ENCODE measurements at places on chromosomes 4 and X.

- no peaks in the 10 kb centered on the region for H3K27me3 ChIP-seq
- no peak overlapping the region for H3K27ac ChIP-seq
- no peak overlapping the region for H3K4me3 ChIP-seq
Observed at GRCh38 chrX:139844163-139844562, 88.7 kb downstream of the ATP11C start.

GRCh38 chr4:100129774-100130173 lies 60.5 kb downstream of the DDIT4L start:
- H3K36me3 ChIP-seq, result no peaks in the 10 kb centered on the region
- H3K27me3 ChIP-seq, result no peaks in the 10 kb centered on the region
- H3K4me3 ChIP-seq, result no peak overlapping the region
- no peak for DNase-seq

DNA sequence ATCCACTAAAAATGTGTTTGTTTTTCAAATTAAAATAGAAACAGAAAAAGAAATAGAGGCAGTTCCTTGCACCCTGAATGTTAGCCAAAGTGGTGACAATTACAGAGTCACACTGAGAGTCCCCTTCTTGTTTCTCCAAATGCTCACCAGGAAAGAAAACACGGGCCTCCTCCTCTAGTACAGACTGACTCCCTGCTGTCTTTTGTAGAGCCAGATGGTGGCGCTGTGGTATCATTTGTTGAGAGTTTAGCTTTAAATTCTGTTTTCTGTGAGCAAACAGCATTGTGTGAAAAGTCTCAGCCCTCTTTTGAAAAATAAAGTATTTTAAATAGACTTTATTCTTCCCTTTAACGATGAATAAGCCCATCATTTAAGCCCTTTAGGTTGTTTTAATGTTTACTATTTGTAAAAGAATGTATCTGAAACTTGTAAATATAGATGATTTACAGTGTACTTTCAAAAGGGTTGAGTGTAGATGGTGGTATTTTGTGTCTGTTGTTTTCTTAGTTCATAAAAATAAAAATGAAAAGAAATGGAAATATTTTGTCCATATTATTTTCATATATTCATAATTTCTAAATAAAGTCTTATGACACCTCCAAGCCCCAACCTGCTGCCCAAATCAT lies 36.9 kb upstream of the ATOH1 start:
- DNase-seq, result no peak
- H3K4me1 ChIP-seq, result no peaks in the 10 kb centered on the region
- no peak overlapping the region for H3K4me3 ChIP-seq
- no peaks in the 10 kb centered on the region for H3K36me3 ChIP-seq

DNA sequence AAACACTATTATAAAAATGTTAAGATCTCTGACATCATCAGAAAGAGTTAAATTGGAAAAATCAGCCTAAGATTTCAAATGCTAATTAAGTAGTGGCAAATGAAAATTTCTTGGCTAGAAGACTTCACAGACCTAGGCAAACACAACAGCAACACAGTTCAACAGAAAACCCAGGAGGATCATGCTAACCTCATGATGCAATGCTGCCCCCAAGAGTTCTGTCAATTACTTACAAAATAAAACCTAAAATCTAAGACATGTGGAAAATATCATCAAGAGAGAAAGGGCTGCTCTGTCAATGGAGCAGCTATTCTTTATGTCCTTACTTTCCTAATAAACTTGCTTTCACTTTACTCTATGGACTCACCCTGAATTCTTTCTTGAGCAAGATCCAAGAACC lies 21.0 kb downstream of the S100G start:
- no peak overlapping the region for H3K27ac ChIP-seq
- H3K4me1 ChIP-seq, result no peaks in the 10 kb centered on the region
- H3K27me3 ChIP-seq, result no peaks in the 10 kb centered on the region
- peaks cover 12% of the 10 kb centered on the region for H3K36me3 ChIP-seq
- H3K4me3 ChIP-seq, result no peak overlapping the region
- DNase-seq, result no peak

GRCh38 chr4:78197947-78198346 lies 140.8 kb downstream of the FRAS1 start:
- no peak overlapping the region for H3K4me3 ChIP-seq
- H3K27ac ChIP-seq, result no peak overlapping the region
- DNase-seq, result no peak

- H3K36me3 ChIP-seq, result no peaks in the 10 kb centered on the region
- no peak overlapping the region for H3K4me3 ChIP-seq
- DNase-seq, result no peak
- H3K27ac ChIP-seq, result no peak overlapping the region
Observed at GRCh38 chr4:8312976-8313375, 43.4 kb downstream of the HTRA3 start.

DNA sequence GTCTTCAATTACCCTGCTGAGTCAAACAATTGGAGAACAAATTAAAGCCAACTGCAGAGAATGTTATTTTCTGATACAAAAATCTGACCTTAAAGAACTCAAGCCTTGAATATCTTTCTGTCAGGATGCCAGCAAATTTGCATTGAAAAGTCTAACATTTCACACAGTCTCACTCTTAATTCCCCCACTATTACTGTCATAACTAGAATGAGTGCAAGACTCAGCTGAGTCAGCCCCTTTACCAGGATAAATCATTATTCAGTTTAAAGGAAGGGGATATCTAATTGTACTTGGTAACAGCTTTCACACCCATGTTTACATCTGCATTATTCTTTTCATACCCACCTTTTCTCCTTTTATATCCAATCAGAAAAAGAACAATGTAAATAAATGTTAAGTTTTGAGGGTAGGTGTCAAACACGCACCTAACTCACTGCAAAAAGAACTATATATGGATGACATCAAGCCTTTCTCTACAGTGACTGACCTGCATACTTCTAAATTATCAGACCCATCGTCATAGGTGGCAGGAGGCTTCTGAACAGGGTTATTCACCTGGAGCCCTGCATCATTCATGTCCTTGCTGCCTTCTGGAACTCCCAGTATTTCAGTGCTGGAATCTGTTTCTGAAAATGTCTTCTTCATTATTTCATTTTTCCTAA lies 117.4 kb downstream of the TMA16 start:
- H3K36me3 ChIP-seq, result no peaks in the 10 kb centered on the region
- no peak for DNase-seq
- peaks cover 5% of the 10 kb centered on the region for H3K27me3 ChIP-seq
- no peak overlapping the region for H3K4me3 ChIP-seq
- H3K27ac ChIP-seq, result no peak overlapping the region

DNA sequence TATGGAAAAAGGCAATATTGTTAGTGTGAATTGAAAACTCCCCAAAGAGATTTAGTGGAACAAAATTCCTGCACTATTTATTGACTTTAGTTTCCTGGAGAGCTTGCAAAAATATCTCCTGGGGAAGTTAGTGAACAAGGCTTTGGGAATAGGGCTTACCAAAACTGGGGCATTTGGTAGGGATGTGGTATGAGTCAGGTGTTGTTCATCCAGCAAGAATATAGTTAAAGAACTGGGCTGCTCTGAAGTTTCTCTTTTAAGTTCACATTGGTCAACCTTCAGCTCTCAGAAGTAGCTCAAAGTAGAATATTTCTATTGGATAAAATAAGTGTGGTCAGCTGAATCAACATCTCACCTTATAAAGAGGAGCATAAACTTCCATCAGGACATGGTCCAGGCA lies 185.0 kb downstream of the CPE start:
- DNase-seq, result no peak
- H3K4me1 ChIP-seq, result no peaks in the 10 kb centered on the region
- H3K27ac ChIP-seq, result no peak overlapping the region
- H3K36me3 ChIP-seq, result no peaks in the 10 kb centered on the region
- H3K27me3 ChIP-seq, result no peaks in the 10 kb centered on the region

- no peak overlapping the region for H3K4me3 ChIP-seq
- no peaks in the 10 kb centered on the region for H3K27me3 ChIP-seq
- no peaks in the 10 kb centered on the region for H3K4me1 ChIP-seq
- H3K36me3 ChIP-seq, result no peaks in the 10 kb centered on the region
- H3K27ac ChIP-seq, result no peak overlapping the region
Observed at GRCh38 chrX:12330841-12331240, 192.6 kb downstream of the FRMPD4 start.

- no peak overlapping the region for H3K4me3 ChIP-seq
- H3K27me3 ChIP-seq, result peaks cover 95% of the 10 kb centered on the region
- H3K4me1 ChIP-seq, result peaks cover 4% of the 10 kb centered on the region
- DNase-seq, result no peak
- no peak overlapping the region for H3K27ac ChIP-seq
- H3K36me3 ChIP-seq, result peaks cover 3% of the 10 kb centered on the region
Observed at GRCh38 chr4:110613745-110614144, 9.1 kb downstream of the PITX2 start.

- no peaks in the 10 kb centered on the region for H3K36me3 ChIP-seq
- no peaks in the 10 kb centered on the region for H3K4me1 ChIP-seq
- H3K4me3 ChIP-seq, result no peak overlapping the region
- no peak overlapping the region for H3K27ac ChIP-seq
Observed at GRCh38 chr4:100041646-100042045, 91.6 kb upstream of the H2AZ1 start.

GRCh38 chrX:17592117-17592516 lies 145.2 kb upstream of the SCML1 start:
- no peak for DNase-seq
- H3K4me3 ChIP-seq, result no peak overlapping the region
- no peaks in the 10 kb centered on the region for H3K27me3 ChIP-seq
- peaks cover 3% of the 10 kb centered on the region for H3K4me1 ChIP-seq
- no peaks in the 10 kb centered on the region for H3K36me3 ChIP-seq
- no peak overlapping the region for H3K27ac ChIP-seq

- no peaks in the 10 kb centered on the region for H3K27me3 ChIP-seq
- DNase-seq, result no peak
- H3K27ac ChIP-seq, result peak overlapping the region; percentile 11
- H3K4me1 ChIP-seq, result peaks cover 22% of the 10 kb centered on the region
- H3K4me3 ChIP-seq, result no peak overlapping the region
Observed at GRCh38 chr4:148359769-148360168, 82.4 kb downstream of the NR3C2 start.

- no peak overlapping the region for H3K4me3 ChIP-seq
- no peak overlapping the region for H3K27ac ChIP-seq
- peaks cover 32% of the 10 kb centered on the region for H3K4me1 ChIP-seq
- peak; percentile 45 for DNase-seq
- peaks cover 18% of the 10 kb centered on the region for H3K36me3 ChIP-seq
- no peaks in the 10 kb centered on the region for H3K27me3 ChIP-seq
Observed at GRCh38 chr4:71184195-71184781, 154.5 kb upstream of the SLC4A4 start.

- no peaks in the 10 kb centered on the region for H3K27me3 ChIP-seq
- H3K36me3 ChIP-seq, result no peaks in the 10 kb centered on the region
- no peak for DNase-seq
- H3K4me1 ChIP-seq, result no peaks in the 10 kb centered on the region
Observed at GRCh38 chr4:119525005-119525749, 103.4 kb downstream of the PDE5A start.

- peaks cover 56% of the 10 kb centered on the region for H3K36me3 ChIP-seq
- DNase-seq, result peak; percentile 63
- H3K4me1 ChIP-seq, result peaks cover 40% of the 10 kb centered on the region
- H3K4me3 ChIP-seq, result peak overlapping the region; percentile 62
- H3K27ac ChIP-seq, result peak overlapping the region; percentile 94
Observed at GRCh38 chr4:83083925-83084475, 30.5 kb downstream of the PLAC8 start.

GRCh38 chr4:47643845-47644244 lies 158.8 kb downstream of the ATP10D start:
- no peak for DNase-seq
- no peak overlapping the region for H3K27ac ChIP-seq
- H3K36me3 ChIP-seq, result peaks cover 2% of the 10 kb centered on the region
- no peaks in the 10 kb centered on the region for H3K4me1 ChIP-seq

- no peaks in the 10 kb centered on the region for H3K36me3 ChIP-seq
- H3K27me3 ChIP-seq, result no peaks in the 10 kb centered on the region
- DNase-seq, result no peak
Observed at GRCh38 chr4:106967892-106968291, 68.2 kb downstream of the DKK2 start.

DNA sequence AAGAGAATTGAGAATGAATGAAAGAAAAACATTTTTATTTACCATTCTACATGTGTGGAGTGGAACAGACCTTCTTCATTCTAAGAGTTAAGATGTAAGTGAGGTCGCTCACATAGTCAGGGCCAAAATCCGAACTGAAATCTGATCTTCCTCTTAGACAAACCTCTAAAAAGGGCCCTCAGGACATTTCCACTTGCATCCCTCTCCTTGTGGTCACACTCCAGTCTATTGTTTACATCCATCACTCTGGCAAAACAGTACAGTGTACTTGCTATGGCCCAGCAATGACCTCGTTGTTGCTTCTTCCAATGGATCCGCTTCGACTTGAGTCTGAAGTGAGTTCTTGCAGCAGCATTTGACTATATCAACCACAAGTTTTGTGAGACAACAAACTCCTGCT lies 54.2 kb downstream of the MOSPD2 start:
- no peak overlapping the region for H3K4me3 ChIP-seq
- no peak overlapping the region for H3K27ac ChIP-seq
- no peaks in the 10 kb centered on the region for H3K27me3 ChIP-seq
- peaks cover 2% of the 10 kb centered on the region for H3K36me3 ChIP-seq
- H3K4me1 ChIP-seq, result no peaks in the 10 kb centered on the region
- no peak for DNase-seq

GRCh38 chr4:111945014-111945413 lies 200.2 kb upstream of the FAM241A start:
- no peak overlapping the region for H3K4me3 ChIP-seq
- no peaks in the 10 kb centered on the region for H3K4me1 ChIP-seq
- H3K27me3 ChIP-seq, result no peaks in the 10 kb centered on the region
- H3K27ac ChIP-seq, result no peak overlapping the region
- no peak for DNase-seq

GRCh38 chrX:13360146-13360545 lies 40.3 kb upstream of the ATXN3L start:
- H3K27ac ChIP-seq, result no peak overlapping the region
- no peaks in the 10 kb centered on the region for H3K4me1 ChIP-seq
- H3K4me3 ChIP-seq, result no peak overlapping the region
- H3K36me3 ChIP-seq, result no peaks in the 10 kb centered on the region

- DNase-seq, result peak; percentile 44
- H3K4me3 ChIP-seq, result peak overlapping the region; percentile 71
- H3K27ac ChIP-seq, result peak overlapping the region; percentile 57
- peaks cover 7% of the 10 kb centered on the region for H3K36me3 ChIP-seq
- H3K27me3 ChIP-seq, result no peaks in the 10 kb centered on the region
- H3K4me1 ChIP-seq, result peaks cover 14% of the 10 kb centered on the region
Observed at GRCh38 chr4:13656569-13657405, 29.3 kb upstream of the BOD1L1 start.

- no peaks in the 10 kb centered on the region for H3K27me3 ChIP-seq
- H3K27ac ChIP-seq, result no peak overlapping the region
- DNase-seq, result no peak
- H3K4me3 ChIP-seq, result no peak overlapping the region
Observed at GRCh38 chr4:150849016-150849415, 166.1 kb downstream of the LRBA start.

GRCh38 chr4:17557880-17558279 lies 19.1 kb upstream of the LAP3 start:
- no peak overlapping the region for H3K4me3 ChIP-seq
- DNase-seq, result no peak
- H3K27ac ChIP-seq, result no peak overlapping the region
- no peaks in the 10 kb centered on the region for H3K36me3 ChIP-seq
- H3K4me1 ChIP-seq, result no peaks in the 10 kb centered on the region

GRCh38 chr4:183571350-183571941 lies 66.6 kb downstream of the ING2 start:
- no peaks in the 10 kb centered on the region for H3K4me1 ChIP-seq
- H3K27me3 ChIP-seq, result peaks cover 29% of the 10 kb centered on the region
- no peak overlapping the region for H3K4me3 ChIP-seq
- DNase-seq, result no peak
